ENCODE measurements at places on chromosomes 4 and X.

DNA sequence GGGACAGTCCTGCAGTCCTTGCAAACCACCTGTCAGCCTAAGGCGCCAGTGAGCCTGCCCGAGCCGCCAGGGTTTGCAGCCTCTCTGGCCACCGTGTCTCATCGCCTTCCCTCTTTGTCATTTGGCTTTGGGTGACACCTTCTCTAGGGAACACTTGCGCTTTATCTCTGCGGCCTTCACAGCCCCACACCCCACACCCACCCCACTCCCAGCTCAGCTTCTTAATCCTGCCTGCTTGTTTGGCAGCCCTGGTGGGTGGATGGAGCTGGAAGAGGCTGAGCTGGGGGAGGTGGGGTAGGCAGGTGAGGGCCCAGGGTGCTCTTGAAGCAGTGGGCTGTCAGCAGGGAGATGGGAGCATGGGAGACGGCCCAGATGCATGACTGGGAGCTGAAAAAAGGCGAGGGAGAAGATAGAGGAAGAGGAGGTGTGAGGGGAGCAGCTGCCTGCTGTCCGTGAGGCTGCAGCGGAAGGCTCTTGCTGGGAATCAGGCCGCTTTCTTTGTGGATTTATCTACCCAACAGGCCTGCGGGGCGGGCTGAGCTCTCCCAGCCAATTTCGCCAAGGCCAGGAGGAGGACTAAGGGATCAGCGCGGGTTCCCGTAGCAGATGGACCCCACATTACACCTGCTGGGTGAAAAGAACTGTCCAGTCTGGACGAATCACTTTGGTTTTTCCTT, 97.5 kb upstream of the STOX2 start:
- DNase-seq, result no peak

GRCh38 chrX:11929476-11929875, 171.4 kb downstream of the MSL3 start:
- DNase-seq, result no peak

DNA sequence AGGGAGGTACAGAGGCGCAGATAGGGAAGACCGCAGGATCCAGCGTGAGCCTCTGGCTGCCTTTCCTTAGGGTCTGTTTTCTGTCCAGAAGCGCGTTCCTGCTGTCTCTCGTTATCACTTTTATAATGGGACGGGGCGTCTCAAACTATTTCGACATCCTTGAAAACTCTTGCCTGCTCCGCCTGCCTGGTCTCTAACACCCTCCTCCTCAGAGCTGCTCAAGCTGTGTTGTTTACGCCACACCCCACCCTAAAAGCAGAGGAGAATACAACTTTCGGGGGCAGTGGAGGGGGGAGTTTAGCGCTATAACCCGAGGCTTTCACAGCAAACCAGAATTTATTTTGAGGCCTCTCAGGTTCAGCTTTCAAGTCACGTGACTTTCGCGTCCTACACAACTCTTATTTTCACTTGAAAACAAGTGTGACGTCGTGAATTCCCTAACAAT, 646 bp upstream of the FAM3A start:
- no peak for DNase-seq

DNA sequence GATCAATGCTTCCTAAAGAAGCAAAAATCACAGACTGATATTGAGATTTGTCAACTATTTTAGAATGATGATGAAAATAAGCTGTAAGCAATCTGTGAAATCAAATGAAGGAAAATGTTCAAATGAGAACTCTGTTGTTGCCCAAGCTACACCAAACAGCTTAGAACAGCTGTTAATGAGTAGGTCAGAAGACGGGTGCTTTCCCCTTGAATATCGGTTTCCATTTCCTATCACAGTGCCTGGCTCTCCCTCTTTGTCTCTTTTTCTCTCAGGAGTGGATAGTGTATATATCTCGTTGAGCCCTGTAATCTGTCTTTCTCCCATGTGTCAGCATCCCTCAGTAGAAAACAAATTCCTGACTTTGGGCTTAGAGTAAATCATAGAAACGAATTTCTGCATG, 1592.9 kb upstream of the TENM3 start:
- no peak for DNase-seq

DNA sequence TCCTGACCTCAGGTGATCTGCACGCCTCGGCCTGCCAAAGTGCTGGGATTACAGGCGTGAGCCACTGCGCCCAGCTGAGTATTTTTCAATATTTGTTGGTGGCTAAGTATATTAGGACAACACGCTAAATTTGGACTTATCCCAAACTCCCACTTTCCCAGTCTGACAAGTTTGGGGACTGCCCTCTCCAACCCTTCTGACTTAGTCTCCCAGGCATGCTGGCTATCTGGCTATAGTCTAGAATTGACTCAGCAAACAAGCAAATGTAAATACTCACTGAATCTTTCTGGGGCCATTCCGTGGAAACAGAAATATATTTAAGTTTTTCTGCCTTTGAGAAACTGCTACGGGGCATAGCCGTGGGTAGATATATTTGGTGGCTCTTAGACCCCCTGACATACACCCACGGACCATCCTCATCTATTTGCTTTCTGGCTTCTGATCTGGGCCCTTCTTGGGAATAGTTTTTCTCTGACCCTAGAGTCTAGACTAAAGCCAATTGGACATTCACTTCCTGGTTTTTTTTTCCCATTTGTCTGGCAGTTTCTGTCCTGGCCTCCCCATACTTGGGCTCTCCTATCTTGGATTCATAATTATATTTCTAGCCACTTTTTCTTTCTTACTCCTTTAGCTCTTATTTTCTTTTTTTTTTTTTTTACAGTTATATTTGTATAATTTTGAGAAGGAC, 11.3 kb upstream of the DOCK11 start:
- DNase-seq, result no peak

DNA sequence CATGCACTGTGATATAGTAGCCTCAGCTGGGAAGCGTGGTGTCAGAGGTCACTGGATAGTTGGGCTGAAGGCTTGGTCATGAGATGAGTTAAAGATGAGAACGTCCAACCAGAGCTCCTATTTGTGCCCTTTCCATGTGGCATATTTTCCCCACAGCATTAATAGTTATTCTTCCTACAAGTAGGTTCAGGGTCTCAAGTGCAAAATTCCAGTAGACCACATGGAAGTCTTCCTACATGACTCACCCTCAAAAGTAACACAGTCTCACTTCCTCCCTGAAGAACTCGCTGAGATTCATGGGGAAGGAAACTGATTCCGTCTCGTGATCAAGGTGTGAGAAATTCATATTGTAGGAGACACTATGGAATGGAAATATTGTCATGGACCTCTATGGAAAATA, 1212.5 kb upstream of the PRKX start:
- no peak for DNase-seq

GRCh38 chr4:30948653-30949052, 228.5 kb downstream of the PCDH7 start:
- no peak for DNase-seq

DNA sequence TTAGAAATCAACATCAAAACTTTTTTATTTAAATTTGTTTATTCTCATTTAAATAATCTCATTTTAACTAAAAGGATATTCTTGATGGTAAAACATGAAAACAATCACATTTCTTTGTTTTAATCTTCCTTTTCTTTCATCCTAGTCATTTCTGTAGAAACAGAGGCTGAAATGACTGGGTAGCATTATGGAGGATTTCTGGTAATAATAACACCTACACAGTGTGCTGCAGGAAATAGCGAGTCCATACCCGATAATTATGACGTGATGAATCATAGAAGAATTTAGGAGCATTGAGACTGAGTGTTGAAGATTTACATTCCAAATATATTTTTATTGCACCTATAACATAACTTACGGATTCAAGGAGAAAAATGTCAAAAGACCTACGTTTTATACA, 31.4 kb upstream of the BBS12 start:
- no peak for DNase-seq

GRCh38 chr4:74237425-74237966, 70.8 kb upstream of the EPGN start:
- DNase-seq, result no peak
